Renal cortex interstitium (tissue), 15 donors: ENCODE measurements at places on chromosomes 5 and 9. TPM values are rescaled to one million over a fixed set of nuclear protein-coding genes. Genes with fewer than 3 reads are reported as not detected.

DNA sequence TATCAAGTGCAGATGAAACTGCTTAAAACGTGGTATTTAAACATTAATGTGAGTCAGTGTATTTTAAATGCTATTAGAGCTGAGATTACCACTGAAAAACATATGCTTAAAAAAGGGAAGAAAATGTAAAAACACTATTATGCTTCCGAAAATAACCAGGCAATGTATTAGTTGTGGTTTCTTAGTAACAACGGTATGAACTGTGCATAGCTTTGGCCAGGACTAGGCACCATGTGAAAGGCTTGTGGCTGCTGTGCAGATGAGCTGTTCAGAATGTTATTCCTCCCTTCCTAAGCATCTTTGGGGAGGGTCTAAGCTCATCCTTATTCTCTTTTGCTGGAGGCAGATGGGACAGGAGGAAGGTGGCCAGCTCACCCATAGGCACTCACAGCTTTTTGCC lies 84.9 kb downstream of the NTRK2 start:
- no peak for DNase-seq

GRCh38 chr5:157971571-157972216 lies 112.7 kb upstream of the CLINT1 start:
- no peak for DNase-seq

PALM2AKAP2 gene
- 8.9 TPM for polyA plus RNA-seq

- no peak for DNase-seq
Measured at GRCh38 chr5:150309101-150309885, 6.6 kb upstream of the ARSI start.

ANXA2R gene
- 1.4 TPM for polyA plus RNA-seq

GRCh38 chr9:4027606-4028005 lies 272.3 kb downstream of the GLIS3 start:
- no peak for DNase-seq

- DNase-seq = peak; percentile 10
Measured at GRCh38 chr9:4375424-4376200, 75.7 kb upstream of the GLIS3 start.

DNA sequence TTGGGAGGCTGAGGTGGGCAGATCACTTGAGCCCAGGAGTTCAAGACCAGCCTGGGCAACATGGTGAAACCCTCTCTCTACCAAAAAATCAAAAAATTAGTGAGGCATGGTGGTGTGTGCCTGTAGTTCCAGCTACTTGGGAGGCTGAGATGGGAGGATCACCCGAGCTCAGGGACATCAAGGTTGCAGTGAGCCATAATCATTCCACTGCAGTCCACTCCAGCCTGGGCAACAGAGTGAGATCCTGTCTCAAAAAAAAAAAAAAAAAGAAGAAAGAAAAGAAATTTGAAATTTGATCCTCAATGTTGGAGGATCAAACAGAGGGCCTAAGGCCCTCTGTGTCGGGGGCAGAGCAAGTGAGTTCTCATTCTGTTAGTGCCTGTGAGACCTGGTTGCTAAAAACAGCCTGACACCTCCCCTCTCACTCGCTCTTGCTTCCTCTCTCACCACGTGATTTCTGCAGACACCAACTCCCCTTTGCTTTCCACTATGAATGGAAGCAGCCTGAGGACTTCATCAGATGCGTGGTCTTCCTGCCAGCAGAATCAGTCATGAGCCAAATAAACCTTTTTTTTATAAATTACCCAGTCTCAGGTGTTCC lies 8.4 kb upstream of the GOLPH3 start:
- DNase-seq = no peak

GRCh38 chr5:142549834-142550233 lies 136.1 kb downstream of the FGF1 start:
- no peak for DNase-seq

DNA sequence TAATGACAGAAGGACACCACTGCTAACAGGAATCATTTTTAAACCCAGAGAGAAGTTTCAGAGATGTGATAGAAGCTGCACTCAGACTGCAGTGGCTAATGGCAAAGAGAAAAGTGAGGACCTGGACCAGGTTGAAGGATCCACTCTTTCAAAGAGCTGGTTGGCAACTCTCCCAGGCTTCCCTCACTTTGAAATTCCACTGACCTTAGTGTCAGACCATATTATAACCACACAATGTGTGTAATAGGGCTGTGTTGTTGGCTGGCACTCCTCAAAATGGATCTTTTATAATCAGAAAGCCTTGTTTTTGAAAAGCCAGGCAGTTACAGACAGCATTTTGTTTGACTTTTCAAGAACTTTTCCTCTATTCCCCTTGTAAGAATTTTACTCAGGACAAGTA lies 280.7 kb downstream of the PRELID2 start:
- DNase-seq = no peak
